ENCODE measurements at places on chromosomes 2 and 18. TPM values are rescaled to one million over a fixed set of nuclear protein-coding genes. Genes with fewer than 3 reads are reported as not detected.

STAMBP gene
- 37.1 TPM for total RNA-seq

FEV gene
- total RNA-seq = not detected

RND3 gene
- total RNA-seq = 12.6 TPM

GALR1 gene
- total RNA-seq = not detected

ASXL3 gene
- 25.0 TPM for total RNA-seq

ITGA4 gene
- 4.6 TPM for total RNA-seq

CEP68 gene
- 14.7 TPM for total RNA-seq

ATP6V1B1 gene
- total RNA-seq = 3.4 TPM

POU3F3 gene
- 0.18 TPM for total RNA-seq

RBM43 gene
- total RNA-seq = 13.0 TPM

LYG2 gene
- total RNA-seq = not detected

CCDC178 gene
- total RNA-seq = 15.0 TPM

GRCh38 chr18:79787527-79787864 lies 10.2 kb upstream of the KCNG2 start:
- DNase-seq = no peak

DNA sequence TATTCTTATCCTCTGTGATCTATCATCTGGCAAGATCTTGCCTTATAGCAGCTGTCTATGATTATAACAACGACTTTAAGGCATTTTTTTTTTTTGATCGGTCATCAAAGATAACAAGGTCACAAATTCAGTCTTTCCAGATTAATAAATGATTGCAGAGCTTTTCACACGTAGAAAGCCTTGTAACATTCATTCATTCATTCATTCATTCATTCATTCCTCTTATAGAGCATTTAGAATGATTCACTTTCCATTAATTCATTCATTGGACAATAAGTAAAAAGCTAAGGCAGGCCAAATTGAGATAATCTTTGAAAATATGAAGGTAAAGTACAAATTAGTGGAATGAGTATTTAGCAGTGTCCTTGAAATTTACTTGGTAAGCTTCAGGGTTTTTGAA lies 223.7 kb downstream of the NUP35 start:
- DNase-seq = no peak

DNA sequence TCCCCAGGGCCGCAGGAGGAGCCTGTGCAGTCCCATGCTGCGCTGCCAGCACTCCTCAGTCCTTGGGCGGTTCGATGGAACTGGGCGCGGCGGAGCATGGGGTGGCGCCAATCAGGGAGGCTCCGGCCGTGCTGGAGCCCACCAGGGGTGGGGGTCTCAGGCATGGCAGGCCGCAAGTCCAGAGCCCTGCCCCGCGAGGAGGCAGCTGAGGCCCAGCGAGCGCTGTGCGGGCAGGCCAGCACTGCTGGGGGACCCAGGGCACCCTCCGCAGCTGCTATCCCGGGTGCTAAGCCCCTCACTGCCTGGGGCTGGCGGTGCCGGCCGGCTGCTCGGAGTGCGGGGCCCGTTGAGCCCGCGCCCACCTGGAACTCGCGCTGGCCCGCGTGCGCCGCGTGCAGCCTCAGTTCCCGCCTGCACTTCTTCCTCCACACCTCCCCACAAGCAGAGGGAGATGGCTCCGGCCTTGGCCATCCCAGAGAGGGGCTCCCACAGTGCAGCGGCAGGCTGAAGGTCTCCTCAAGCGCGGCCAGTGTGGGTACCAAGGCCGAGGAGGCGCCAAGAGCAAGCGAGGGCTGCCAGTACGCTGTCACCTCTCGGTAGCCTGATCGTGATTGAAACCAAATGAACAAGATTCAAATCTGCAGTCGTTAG lies 22.8 kb upstream of the GALM start:
- no peak for DNase-seq

DNA sequence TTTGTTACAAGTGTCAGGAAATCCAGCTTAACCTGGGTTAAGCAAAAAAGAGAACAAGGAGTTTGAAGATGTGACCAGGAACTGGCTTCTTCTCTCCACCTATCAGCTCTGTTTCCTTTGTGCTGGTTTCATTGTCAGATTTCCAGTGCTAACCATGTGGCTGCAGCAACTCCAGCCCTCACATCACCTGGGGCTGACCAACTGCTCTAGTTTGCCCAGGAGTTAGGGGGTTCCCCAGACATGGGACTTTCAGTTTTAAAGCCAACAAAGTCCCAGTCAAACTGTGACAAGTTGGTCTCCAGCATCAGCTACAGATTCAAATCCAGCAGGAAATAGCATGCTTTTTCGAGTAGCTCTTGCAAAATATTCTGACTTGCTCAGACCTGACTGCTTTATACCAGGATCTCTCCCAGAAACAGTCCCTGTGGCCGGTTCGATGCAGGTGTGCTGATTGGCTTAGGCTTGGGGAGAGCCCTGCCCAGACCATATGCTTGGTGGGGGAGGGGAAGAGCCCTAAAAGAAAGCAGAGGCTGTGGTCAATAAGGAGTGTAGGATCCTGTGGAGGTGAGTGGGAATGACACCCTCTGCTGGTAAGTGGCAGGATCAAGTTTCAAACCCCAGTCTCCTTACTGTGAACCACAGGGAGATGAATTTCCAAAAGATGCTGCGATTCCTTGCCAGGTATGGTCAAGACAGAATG lies 49.5 kb downstream of the KCNE4 start:
- DNase-seq = no peak

- peak; percentile 59 for DNase-seq
Observed at GRCh38 chr2:237540823-237541222, 25.6 kb upstream of the PRLH start.

- no peak for DNase-seq
Observed at GRCh38 chr2:196590286-196590685, 49.2 kb upstream of the CCDC150 start.

GRCh38 chr18:8825729-8826375 lies 120.5 kb downstream of the MTCL1 start:
- DNase-seq = no peak

- DNase-seq = no peak
Observed at GRCh38 chr2:164438490-164439205, 182.6 kb downstream of the GRB14 start.

- peak; percentile 33 for DNase-seq
Observed at GRCh38 chr2:64989982-64990614, 899 bp downstream of the SLC1A4 start.

- no peak for DNase-seq
Observed at GRCh38 chr2:205721057-205721449, 38.8 kb downstream of the NRP2 start.

- no peak for DNase-seq
Observed at GRCh38 chr2:174120346-174120745, 128.0 kb downstream of the OLA1 start.

DNA sequence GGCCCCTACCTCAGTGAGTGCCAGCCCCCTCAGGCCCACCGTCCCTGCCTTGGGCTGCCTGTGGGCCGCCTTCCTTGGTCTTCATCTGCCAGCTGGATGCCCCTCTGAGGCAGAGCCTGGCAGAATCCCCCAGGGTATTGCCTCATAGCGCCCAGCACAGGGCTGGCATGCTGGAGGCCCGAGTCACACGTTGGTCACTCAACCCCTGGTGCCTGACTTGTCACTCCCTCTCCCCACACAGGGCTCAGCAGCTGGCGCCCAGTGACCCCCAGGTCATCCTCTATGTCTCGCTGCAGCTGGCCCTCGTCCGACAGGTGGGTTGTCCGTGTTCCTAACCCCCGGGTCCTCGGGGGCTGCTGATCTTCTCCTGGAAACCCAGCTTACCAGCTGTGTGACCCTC lies 108.4 kb upstream of the MCFD2 start:
- DNase-seq = no peak

DNA sequence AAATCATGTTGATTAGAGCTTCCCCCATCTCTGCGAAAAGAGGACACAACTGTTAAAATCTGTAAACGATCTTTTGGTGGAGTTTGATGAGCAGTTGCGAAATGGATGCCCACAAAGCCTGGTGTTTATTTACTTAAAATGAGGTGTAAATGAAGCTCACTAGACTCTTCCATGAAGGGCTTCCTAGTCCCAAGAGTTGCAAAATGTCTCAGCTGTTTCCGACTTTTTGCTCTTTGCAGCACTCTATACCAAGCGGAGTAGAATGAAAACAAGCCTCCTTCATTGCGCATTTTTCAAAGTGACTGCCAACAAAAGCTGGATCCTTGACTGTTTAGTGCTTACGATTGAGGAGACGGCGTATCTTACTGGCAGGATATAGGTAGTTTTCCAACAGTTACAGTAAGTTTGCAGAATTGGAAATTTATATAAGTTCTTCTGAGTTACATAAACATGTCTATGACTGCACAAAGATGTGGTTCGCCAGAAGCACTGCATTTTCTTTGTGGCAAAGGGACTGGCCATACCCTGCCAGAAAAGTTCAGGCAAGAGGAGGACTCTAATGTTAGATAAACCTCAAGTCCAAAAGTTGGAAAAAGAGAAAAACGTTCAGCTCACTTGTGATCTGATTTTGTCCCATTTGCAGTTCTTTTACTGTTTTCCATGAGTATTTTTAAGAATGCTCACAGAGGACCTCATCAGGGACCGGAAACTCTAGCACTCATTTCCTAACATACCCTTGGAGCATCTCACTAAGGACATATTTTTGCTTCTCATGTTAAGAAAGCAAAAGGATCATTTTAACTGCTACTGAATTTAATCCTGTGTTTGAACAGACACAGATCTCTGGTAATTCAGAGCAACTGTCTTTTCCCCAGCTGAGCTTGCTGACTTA lies 42.7 kb downstream of the COLEC12 start:
- DNase-seq = no peak

- DNase-seq = no peak
Observed at GRCh38 chr2:58853420-58853819, 612.3 kb upstream of the FANCL start.

DNA sequence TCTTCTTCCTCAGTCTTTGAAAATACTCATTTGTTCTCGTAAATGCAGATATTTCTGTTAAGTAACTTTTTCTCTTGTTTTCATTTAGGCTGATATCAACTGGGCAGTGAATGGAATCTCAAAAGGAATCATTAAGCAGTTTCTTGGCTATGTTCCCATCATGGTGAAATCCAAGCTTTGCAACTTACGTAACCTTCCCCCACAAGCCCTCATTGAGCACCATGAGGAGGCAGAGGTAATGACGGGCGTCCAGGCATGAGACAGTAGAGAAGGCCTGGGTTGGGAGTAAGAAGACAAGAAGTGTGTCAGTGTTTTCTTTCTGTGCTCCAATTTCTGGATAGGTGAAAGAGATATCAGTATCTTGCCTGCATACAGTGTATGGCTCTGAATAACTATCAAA lies 5.1 kb downstream of the POLR1B start:
- no peak for DNase-seq

DNA sequence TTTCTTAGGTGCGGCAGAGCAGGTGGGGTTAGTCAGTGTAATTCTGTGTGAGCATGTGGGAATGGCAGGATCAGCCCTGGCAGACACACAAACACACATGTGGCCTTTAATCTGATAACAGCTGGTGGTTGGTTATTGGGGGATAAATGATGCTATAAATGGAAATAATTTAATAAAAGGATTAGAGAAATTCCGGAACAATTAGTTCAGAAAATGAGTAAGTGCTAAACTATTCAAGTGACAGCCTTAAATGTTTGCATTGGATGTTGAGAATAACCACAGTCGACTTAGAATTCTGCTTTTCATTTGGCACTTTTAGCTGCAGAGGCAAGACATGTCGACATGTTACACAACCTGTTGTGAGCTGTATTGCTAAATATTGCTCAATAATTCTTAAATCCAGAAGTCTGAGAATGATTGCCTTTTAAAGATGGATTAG lies 7.2 kb downstream of the SMYD1 start:
- DNase-seq = no peak

DNA sequence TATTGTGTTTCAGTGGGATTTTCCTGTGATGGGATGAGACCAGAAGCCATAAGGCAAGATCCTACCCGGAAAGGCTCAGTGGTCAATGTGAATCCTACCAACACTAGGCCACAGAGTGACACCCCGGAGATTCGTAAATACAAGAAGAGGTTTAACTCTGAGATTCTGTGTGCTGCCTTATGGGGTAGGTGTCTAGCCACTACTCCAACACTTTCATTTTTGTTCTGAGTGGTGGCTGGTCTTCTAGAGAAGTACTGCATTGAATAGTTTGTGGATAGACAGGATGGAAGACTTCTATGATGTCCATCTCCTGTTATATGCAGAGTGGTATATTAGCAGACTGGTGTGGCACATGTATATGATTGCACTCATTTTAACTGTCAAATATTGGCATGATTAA lies 117.7 kb upstream of the IL1R2 start:
- no peak for DNase-seq

DNA sequence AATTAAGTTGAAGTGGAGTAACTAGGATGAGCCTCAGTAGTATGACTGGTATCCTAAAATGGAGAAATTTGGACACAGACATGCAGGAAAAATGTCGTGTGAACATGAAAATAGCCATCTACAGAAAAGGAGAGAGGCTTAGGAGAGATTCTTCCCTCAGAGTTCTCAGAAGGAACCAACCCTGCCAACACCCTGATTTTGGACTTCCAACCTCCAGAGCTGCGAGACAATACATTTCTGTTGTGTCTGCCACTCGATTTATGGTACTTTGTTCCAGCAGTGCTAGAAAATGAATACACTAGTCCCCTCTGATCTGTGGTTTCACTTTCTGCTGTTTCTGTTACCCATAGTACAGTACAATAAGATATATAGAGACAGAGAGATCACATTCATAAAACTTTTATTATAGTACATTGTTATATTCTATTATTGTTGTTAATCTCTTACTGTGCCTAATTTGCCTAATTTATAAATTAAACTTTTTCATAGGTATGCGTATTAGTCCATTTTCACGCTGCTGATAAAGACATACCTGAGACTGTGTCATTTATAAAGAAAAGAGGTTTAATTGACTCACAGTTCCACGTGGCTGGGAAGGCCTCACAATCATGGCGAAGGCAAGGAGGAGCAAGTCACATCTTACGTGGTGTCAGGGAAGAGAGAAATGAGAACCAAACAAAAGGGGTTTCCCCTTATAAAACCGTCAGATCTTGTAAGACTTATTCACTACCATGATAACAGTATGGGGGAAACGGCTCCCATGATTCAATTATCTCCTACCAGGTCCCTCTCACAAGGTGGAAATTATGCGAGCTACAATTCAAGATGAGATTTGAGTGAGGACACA lies 41.3 kb downstream of the PLEKHA3 start:
- DNase-seq = no peak

DNA sequence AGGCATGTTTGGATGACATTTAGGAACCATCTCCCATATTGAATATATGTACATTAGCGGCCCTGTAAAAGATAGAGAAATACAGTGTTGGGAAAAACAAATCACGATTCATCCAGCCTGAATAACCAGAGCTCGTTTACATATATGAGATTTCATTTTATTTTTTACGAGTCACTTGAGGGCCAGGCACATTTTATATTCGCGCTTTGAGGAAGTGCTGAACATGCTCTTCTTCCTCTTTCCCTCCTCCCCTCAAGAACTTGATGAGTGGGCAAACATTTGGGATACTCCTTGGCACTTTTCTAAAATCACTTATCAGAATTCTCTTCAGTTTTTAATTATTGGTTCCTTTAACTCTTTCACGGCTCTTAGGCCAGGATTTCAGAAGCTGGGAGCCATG lies 268.0 kb upstream of the TANK start:
- no peak for DNase-seq

DNA sequence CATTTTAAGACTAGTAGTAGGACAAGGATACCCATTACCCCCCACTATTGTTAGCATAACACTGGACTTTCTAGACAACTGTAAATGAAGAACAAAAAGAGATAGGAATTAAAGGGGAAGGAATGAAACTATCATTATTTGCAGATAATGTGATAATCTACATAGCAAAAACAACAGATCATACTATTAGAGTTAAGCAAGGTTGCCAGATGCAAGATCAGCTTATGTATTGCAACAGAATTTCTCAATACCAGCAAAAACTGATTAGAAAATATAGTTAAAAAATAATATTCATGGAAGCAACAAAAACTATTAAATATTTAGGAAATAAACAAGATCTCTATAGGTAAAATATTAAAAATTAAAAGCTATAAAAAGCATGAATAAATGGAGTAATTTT lies 194.4 kb upstream of the SPRED2 start:
- DNase-seq = no peak
